ENCODE measurements at places on chromosomes 11 and 22.
A peak's percentile ranks its signal among the peaks of the same experiment; 100 is the strongest.

DNA sequence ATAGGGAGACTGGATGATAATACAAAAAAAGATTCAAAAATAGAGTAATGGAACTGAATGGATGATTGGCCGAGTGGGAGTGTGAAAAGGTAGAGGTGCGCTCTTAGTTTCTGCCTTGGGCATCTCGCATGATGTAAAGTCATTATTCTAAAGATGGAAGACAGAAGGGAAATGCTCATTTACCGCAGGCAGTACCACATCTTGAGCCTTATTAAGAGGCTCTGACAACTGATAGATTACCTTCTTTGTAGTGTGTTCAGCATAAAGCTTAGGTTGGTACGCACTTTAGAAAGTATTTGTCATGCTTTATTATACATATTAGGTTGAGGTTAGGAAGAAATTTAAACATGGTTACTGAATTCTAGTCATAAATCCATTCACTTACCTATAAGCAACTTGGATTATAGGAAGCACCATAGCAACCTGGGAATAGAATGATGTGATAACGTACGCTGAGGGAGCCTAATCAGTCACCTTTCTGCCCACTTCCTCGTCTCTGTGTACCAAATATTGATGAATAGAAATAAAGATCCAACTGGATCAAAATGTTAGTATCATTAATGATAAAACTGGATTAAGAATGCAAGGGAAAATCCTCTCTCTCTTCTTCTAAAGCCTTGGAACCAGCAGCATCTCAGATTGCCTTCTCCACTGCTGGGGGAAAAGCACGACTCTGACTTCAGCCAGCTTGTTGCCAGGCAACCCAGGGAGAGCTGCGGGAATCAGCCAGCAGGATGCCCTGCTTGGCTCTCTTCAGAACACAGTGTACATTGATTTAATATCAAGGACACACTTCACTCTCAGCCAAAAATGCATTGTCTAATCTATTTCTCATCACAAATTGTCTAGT, 29.0 kb upstream of the VWA5A start:
- no peak for DNase-seq

DNA sequence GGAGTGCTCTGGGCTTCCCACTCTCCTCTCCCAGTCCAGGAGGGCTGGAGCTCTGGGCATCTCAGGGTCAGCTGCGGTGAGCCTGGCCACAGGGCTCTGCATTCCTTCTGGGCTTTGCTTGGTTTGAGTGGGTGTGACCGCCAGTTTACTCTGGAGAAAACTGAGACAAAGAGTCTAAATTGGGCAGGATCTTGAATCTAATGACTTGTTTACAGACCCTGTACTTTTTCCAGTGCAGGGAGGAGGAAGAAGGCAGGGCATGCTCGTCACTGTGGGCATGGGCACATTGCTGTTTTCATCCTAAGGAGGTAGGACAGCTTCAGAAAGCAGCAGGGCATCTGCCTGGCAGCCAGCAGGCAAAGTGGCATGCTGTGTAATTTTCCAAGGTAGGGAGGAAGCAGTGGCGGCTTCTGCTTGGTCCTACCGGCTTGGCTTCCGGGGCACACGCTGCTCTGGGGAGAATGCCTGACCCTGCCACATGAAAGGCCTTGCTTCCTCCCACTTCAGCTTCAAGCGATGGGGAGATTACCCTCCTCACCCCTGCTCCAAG, 22.9 kb downstream of the FLI1 start:
- DNase-seq = no peak

DNA sequence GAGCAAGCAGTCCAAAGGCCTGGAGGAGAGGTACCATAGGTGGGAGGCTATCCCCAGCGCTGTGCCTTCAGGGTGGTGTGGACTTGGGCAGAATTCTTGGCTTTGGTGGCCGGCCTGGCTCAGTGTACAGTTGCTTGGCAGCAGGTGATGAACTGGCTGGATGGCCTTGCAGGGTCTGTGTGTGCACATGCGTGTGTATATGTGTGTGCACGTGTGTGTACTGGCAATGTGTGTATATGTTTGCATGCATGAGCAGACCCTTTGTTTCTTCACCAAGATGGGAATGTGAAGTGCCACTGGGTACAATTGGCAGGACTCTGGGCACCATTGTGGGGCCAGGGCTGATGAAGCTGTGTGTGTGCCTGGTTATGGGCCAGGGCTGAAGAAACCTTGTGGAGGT, 53.0 kb downstream of the CEP164 start:
- DNase-seq = no peak

- DNase-seq = no peak
Measured at GRCh38 chr11:93166862-93167261, 30.9 kb downstream of the SLC36A4 start.

- DNase-seq = no peak
Measured at GRCh38 chr11:115525531-115526006, 21.4 kb upstream of the CADM1 start.

- DNase-seq = no peak
Measured at GRCh38 chr22:29194184-29194583, 11.5 kb upstream of the EMID1 start.

DNA sequence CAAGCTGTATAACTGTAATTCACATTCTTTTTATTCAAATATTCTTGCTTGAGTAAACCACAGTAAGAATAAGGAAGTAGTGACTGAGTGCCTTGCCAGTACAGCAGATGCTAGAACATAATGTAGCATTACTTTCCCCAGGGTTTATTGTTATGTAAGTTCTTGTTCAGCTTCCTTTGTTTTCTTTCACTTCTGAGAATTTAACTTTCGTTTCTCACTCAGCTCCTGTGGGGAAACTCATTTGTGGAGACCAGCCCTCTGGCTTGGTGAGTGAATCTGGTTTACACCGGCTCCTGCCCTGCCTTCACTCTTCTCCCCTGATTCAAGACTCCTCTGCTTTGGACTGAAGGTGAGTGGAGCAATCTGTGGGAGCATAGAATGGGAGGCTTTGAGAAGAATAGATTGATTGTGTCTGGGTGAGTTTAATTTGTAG, at the start of gene TRIM22:
Gene TRIM22, plus strand, starts transcription at position 240 of the 433 bp plus-strand sequence. CDS start 6,443 bp downstream, outside the sequence.
- peak; percentile 61 for DNase-seq

- DNase-seq = no peak
Measured at GRCh38 chr11:82959987-82960778, 58.6 kb downstream of the DDIAS start.

DNA sequence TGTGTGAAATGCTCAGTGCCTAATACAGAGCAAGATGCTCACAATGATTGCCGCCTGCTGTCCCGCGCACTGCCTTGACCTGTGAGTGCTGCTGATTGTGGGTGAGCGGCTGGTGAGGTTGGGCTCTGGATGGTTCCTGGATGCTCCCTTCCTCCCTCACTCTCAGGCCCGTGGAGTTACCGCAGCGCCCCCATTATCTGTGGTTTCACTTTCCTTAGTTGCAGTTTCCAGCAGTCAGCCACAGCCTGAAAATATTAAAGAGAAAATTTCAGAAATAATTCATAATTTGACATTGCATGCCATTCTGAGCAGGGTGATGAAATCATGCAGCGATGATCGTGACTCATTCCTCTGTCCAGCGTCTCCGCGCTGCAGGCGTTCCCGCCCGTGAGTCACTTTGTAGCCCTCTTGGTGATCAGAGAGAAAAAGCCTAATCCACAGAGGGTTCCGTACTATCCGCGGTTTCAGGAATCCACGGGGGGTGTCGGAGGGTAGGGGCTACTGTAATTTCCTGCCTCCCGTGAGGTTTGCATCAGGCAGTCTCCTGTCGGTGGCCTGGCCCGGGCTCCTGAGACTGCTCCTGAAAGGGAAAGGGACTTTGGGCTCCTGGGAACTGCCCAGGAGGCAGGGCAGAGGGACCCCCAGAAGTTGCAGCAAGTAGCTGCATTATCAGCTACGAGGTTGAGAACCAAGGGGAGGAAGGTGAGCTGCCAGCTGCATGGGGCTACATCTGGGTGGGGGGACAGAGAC, 10.6 kb downstream of the RPL3 start:
- peak; percentile 98 for DNase-seq

DNA sequence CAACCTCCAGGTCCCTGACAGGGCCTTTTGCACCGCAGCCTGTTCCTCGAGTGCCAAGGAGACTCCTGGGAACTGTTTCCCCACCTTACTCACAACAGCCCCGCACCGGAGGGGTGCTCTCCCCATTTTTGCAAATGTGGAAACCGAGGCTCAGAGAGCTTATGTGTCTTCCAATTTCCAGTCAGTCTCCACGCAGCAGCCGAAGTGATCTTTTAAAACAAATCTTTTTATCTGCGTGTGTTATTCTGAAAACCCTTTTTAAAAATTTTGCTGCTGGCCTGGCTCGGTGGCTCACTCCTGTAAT, 409 bp upstream of the TMEM134 start:
- no peak for DNase-seq

DNA sequence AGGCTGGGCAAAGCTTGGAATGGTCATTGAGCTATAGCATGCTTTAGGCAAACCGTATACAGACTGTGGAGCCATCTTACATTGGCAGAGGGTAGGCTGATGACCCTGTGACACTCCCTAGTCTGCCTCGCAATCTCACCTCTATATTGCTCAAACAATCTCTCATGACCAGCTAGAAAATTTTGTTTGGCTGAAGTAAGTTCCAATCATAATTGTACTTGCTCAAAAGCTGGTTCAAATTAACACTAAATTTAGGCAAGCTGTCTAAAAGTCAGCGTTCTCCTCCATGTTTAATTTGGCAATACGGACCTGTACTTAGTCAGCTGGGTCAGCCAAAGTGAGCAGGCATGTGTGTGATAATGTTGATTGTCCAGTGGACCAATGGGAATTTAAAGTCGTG, 133.0 kb downstream of the SWAP70 start:
- DNase-seq = peak; percentile 19

- no peak for DNase-seq
Measured at GRCh38 chr11:128662960-128663359, 30.9 kb upstream of the FLI1 start.

GRCh38 chr22:23639661-23640060, 7.5 kb upstream of the DRICH1 start:
- DNase-seq = no peak

DNA sequence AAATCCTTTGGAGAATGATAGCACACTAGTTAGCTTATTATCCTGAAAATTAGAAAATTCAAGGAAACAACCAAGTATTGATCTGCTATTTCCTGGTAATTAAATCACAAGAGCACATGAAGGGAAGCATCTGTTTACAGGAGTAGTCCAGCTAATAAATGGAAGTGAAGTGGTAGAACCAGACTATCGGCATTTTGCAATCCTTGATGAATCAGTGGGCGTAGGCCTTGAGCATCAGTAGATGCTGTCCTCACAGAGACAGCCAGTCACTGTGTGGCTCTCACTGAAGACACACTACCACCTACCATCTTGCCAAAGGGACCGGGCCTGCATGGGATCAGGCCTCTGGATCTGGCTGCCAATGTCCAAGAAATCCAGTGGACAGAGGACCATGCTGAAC, 69.8 kb downstream of the FBLN1 start:
- DNase-seq = no peak

DNA sequence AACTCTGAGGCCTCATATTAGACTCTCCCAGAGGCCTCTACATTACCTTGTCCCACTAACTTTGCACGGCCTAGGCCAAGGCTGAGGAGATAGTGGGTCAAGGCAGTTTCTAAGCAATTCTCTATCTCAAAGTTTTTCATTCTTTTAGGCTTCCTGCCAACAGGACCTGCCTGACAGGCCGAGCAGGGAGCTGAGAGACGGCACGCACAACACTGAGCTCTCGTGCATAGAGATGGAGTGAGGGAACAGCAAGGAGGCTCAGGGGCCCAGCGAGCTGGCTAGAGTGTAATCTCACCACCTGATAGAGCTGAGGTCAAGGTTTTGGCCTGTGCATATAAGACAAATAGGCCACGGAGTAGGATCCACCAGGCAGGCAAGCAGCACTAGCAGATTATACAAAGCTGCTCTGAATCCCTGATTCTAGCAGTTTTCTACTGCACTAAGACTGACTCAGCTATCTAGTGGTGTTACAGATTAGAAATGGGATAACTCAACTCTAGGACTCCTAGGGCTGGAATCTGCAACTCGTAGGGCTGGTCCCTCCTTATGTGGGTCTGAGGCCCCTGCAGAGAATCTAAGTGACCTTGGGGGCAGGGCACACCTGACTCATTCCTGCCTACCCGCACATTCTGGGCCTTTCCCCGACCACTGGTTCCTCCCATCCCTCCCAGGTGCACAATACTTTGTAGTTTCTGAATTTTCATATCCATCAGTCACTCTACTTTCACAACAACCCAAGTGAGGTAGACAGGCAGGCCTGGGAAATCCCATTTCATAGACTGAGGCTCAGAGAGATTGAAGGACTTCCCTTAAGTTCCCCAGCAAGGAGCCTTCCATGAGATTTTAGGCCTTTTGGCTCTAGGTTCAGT, 1.7 kb downstream of the CYB5R2 start:
- no peak for DNase-seq

DNA sequence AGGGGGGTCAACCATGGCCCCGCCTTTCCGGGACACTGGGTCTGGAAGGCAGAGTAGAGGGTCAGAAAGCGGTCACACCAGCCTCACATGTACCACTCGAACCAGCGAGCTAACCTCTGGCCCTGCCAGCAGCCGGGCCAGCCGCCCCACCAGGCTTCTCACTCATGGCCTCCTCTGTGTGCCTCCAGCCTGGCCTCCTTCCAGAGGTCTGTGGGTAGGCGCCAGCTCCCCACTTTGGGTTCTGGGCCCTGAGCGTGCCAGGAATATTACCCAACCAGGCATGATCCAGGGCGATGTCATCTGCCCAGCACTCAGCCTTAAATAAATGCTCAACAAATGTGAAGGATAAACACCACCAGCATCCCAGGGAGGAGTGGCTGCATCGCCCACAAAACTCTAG, 5.8 kb downstream of the SCUBE1 start:
- no peak for DNase-seq

DNA sequence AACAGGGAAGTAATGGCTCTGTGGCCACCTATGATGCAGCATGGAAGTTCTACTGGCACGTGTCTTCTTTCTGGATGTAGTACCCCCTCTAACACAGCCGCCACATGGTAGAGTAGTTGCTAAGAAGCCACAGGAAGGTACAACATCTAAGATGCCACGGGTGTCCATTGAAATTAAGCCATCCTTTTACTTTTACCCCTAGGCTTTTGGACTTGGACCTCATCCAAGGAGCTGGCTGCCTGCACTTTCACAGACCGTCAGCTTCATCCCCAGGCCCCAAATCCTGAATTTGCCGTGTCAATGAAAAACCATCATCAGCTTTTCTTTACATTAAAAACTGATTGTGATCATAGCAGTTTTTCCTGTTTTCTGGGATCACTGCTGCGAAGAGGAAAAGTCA, 102.4 kb downstream of the RPL27A start:
- no peak for DNase-seq

GRCh38 chr11:70305501-70305900, 35.0 kb downstream of the PPFIA1 start:
- no peak for DNase-seq

Data from fibroblast of skin of right biceps (primary cell).